ENCODE measurements at places on chromosomes 7 and 10.
A peak's percentile ranks its signal among the peaks of the same experiment; 100 is the strongest.

- DNase-seq = peak; percentile 56
These were observed 383 bp downstream of the MARVELD1 start for GRCh38 chr10:97713826-97714400.

- DNase-seq = no peak
These were observed 183.4 kb downstream of the AKR1D1 start for GRCh38 chr7:138259675-138260074.

GRCh38 chr10:67473850-67474633 lies 222.0 kb downstream of the CTNNA3 start:
- DNase-seq = no peak

DNA sequence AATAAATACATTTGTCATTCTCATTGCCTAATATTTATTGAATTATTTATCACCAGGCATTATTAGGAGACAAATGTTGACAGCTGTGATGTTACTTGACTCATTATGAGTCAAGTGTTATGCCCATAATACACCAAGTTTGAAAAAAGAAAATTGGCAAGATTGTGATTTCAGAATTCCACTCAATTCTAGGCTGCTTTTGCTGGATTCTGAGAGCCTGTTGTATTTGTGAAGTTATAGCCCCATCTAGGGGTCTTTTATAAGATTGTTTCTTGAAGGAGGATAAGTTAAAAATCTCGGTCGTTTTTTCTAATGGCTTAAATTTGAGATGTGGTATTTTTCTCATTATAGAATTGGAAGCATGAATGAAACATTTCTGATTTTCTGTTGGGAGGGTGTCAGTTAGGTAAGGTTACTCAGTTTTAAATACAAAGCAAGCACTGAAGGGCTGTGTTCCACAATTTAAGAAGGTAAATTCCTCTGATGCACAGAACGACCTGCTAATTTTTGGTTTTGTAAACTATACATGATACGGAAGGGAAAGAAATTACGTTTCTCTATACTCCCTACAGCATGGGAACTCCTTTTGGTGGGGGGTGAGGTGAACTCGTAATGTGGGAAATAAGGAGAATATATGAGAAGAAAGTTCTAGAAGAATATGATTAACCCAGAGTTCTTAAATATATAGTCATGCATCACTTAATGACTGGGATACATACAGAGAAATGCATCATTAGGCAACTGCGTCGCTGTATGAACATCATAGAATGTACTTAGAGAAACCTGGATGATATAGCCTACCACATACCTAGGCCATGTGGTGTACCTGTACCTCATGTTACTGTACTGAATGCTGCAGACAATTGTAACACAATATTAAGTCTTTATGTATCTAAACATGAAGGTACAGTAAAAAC lies 2.6 kb downstream of the STK31 start:
- no peak for DNase-seq

DNA sequence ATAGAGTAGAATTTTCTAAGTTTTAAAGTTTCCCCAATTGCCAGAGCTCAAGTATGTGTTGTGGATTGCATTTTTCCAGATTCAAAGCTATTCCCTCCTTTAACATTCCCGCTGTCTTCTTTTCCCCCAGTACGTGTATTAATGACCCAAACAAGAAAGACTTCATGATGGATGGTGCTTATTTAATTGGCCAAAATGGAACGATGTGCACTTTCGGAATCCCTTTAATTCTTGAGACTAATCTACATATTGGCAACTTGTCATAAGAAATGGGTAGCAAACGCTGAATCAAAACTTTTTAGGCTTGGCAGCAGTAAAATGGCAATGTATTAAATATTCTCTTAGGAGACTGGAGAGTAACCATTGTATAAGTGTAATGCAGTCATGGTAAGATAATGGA lies 753.2 kb downstream of the LRMDA start:
- DNase-seq = no peak

GRCh38 chr7:29193316-29194205 lies 1.0 kb upstream of the CHN2 start:
- no peak for DNase-seq

- DNase-seq = no peak
These were observed 239.3 kb downstream of the THSD7A start for GRCh38 chr7:11592699-11593098.

- DNase-seq = no peak
These were observed 47.4 kb downstream of the PPP1R17 start for GRCh38 chr7:31734456-31734855.

DNA sequence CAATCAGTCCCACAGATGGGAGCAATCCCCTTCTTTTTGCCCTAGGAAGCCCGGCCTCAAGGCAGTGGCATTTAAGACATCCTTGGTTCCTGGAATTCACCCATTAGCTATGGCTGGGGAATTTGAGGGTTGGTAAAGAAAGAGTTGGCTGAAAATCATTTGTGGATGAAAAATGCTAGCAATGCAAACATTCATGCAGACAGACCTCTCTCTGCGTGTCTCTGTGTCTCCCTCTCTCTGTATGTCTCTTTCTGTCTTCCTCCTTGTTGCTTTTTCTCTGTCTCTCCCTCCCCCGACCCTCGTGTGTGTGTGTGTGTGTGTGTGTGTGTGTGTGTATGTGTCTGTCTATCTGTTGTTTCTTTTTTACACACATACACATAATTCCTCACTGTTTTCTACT lies 19.4 kb downstream of the LDB3 start:
- no peak for DNase-seq

DNA sequence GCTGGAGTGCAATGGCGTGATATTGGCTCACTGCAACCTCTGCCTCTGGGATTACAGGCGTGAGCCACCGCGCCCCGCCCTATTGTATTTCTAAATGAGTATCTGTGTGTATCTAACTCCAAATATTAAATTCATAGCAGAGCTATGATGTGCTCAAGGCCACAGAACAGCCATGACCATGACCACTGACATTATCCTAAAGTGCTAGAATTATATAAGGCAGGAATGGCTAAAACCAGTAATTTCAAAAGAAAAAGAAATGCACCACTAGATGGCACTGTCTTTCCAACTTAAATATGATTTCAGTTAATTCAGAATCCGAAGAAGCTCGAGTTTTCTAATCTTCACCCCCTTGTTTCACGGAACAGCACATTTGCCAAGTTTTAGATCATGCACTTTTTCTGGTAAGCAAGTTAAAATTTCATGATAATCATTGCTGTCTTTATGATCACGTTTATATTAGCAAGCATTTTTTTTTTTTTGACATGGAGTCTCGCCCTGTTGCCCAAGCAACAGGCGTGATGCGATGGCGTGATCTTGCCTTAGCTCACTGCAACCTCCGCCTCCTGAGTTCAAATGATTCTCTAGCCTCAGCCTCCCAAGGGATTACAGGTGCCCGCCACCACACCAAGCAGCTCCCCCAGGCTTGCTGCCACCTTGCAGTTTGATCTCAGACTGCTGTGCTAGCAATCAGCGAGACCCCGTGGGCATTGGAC lies 65.3 kb downstream of the OR13A1 start:
- DNase-seq = peak; percentile 22

GRCh38 chr10:92689663-92690210 lies at the start of gene HHEX:
Gene HHEX, plus strand, starts transcription at chr10:92689955. Its CDS starts 32 bp downstream, at chr10:92689987.
- peak; percentile 9 for DNase-seq

DNA sequence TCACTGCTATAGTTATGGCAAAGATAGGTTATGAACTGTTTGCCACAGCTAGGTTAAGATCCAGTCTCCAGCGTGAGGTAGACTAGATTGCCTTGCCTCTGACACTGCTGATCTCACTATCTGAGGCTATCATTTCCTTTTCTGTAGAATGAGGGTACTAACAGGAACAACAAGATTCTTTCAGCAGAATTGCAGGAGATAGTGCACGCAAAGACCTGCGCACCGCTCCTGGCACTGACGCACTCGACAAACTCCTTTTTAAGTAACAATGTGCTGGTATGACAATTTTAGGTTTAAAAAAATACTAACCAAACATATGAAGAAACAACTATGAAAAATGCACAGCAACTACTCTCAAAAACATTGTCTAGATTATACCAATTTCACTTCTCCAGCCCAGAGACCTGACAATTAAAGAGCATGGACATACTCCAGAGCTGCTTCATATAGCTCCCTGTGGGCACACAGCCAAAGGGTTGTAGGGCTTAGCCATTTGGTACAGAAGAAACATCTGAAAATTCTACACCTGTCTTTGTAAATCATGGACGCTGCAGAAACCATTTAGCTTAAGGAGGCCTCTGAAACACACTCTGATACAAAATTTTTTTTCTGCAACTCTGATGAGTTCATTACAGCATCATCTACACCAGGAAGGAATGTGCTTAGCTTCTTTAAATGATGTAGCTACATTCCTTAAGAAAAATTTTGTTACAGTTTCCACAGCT lies 7.8 kb downstream of the ADAM12 start:
- DNase-seq = no peak

DNA sequence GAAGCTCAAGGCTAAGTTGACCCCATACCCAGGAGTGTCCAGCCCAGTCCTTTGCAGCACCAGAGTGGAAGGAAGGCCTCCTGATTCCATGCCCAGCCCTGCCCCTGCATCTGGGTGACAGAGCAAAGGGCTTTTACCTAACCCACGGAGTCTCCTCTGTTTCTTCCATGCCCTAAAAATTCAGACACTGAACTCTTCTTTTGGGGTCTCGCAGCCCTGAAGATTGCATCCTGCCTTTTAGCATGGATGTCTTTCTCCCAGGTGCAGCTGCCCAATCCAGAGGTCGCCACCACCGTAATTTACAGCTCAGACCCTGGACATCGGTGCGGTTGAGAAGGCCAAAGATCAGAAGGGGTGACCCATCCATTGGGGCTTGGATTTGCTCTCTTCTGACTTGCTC lies 50.8 kb downstream of the CXCL12 start:
- DNase-seq = no peak

DNA sequence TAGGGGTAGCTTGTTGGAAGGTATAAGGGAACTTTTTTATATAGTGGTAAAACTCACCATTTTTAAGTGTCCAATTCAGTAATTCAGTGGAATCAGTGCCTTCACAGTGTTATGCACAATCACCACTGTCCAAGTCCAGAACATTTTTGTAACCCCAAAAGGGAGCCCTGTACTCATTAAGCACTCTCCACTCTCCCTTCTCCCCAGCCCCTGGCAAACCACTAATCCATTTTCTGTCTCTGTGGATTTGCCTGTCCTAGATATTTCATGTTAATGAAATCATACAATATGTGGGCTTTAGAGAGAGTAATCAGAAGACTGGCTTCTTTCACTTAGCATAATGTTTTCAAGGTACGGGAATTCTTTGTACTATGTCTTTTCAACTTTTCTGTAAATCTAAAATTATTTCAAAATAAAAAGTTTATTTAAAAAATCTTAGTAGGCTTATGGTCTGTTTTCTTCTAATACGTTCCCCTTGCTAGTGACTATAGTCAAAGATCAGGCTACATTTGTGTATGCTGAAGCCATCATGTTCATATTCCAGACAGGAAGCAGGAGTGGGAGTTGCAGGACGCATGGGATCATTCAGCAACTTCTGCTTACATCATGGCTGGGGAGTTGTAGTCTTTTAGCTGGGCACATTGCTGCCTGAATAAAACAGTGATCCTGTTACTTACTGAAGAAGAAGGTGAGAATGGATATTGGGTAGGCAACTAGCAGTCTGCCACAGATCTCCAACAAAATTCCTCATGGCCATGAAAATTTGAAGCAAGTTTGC lies 35.4 kb upstream of the TAX1BP1 start:
- DNase-seq = no peak

DNA sequence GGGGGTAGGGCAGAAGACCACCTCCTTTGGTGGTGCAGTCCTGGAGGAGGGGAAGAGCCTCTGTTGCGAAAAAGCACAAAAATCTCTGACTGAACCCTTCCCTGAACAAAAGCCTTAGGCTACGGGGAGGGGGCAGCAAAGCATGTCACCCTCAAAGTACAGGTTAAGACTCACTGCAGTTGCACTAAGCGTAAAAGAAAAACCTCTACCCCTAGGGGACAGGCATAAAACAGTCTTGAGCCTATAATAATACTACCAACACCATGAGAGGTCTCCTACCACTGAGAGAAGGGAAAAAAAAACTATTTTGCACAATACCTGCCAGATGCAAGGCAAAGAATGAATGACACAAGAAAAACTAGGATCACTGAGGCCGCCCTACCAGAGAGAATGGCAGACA lies 17.3 kb downstream of the TNPO3 start:
- no peak for DNase-seq

GRCh38 chr7:22250390-22250789 lies 106.6 kb downstream of the RAPGEF5 start:
- DNase-seq = no peak

GRCh38 chr7:131194070-131194865 lies 133.4 kb upstream of the MKLN1 start:
- DNase-seq = no peak

DNA sequence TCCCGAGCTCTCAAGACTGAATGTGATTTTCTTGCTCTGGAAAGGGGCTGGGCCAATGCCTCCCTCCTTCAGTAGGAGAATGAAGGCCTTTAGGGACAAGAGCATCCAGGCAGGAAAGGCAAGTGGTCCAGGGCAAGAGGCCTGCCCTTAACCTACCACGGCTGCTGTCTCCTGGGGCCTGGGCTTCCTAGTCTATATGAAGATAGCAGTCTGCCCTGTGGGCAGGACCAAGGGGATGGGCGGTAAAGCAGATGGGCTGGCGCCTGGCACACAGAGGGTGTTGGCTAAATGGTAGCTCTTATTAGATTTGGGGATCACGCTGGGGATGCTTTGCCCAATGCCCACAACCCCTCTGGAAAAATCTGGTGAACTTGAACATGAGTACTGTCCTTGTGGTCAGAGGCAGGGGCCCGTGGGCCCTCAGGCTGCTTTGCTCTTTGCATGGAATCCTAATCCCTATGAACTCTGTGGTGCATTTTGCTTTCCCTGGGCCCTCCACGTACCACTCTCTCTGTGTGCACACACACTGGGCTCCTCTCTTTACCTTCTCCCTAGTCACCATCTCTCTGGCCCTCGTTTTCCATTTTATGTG lies 20.3 kb downstream of the CHAT start:
- DNase-seq = no peak

GRCh38 chr7:24700521-24701260 lies 56.6 kb downstream of the GSDME start:
- DNase-seq = no peak

DNA sequence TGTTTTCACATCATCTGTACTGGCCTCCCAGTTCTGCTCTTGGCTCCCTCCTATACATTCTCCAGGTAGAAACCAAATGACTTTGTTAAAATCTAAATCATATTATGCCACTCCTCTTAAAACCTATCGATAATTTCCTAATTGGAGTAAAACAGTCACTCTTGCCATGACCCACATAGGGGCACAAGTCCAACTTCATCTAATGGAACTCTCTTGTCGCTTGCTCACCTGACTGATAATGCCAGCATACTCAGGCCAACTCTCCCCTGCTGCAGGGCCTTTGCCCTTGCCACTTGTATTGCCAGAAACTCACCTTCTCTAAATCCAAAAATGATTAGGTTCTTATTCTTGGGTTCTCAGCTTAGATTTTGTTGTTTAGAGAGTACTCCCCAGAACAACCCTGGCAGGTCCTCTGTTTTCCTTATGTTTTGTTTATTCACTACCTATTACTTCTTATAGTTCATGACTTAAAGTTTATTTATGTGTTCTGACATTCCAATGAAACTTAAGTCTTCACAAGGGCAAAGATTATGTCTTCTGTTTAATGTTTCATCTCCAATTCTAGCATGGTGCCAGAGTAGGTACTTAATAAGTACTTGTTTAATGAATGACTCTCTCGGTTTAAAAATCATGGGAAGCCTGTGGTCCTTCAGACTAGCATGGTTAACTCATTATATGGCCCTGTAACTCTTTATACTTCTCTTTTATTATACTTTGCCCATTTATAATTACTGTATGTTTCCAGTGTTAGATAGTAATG lies 345.9 kb upstream of the SMIM30 start:
- no peak for DNase-seq
